Smooth muscle cell of the coronary artery (primary cell): ENCODE measurements at places on chromosomes 1 and 21. TPM values are rescaled to one million over a fixed set of nuclear protein-coding genes. Genes with fewer than 3 reads are reported as not detected.

PRDM16 gene
- total RNA-seq, result 3.6 and 11.4 TPM in 2 replicates

COL16A1 gene
- 38.7 and 119 TPM in 2 replicates for total RNA-seq

ETNK2 gene
- 1.1 and 5.3 TPM in 2 replicates for total RNA-seq

DMBX1 gene
- not detected in 2 replicates for total RNA-seq

DISP3 gene
- under 0.01 TPM in 1 of 2 replicates, not detected in the other for total RNA-seq

KLHDC9 gene
- total RNA-seq, result 0.23 and 1.5 TPM in 2 replicates
